ENCODE measurements at places on chromosomes 12 and 14. TPM values are rescaled to one million over a fixed set of nuclear protein-coding genes. Genes with fewer than 3 reads are reported as not detected.

DNA sequence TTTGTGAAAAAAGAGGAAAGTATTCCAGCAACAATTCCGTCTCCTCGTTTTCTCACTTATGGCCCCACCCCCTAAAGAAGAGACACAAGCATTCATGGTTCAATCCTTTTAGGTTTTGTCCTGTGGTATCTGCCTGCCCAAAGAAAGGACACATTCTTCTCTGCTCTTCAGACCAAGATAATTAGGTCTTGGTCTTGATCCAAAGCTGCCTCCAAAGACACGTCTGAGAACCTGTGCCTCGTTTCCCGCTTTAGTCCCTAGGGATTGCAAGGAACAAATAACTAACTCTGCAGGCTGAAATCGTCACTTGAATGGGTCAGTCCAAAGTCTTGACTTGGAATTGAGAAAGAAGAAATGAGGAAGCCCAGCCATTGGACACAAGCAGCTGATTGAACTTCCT, 202.7 kb upstream of the FAR2 start:
- no peak for DNase-seq

DNA sequence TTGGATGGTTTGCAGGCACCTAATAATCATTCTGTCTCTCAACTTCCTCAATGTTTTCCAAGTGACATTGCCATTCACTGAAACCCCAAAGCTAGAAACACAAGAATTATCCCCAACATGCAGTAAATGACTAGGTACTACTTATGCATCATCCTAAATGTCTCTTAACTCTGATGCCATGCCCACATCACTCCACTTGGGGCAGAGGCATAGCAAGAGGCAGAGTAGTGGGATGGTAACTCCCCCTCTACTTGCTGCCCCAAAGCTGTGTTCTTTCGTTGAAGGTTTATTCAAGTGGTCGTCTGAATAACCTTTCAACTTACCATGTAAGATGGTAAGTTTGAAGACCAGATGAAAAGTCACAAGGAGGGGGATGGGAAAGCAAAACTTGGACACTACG, 77.9 kb upstream of the SOX5 start:
- no peak for DNase-seq

DNA sequence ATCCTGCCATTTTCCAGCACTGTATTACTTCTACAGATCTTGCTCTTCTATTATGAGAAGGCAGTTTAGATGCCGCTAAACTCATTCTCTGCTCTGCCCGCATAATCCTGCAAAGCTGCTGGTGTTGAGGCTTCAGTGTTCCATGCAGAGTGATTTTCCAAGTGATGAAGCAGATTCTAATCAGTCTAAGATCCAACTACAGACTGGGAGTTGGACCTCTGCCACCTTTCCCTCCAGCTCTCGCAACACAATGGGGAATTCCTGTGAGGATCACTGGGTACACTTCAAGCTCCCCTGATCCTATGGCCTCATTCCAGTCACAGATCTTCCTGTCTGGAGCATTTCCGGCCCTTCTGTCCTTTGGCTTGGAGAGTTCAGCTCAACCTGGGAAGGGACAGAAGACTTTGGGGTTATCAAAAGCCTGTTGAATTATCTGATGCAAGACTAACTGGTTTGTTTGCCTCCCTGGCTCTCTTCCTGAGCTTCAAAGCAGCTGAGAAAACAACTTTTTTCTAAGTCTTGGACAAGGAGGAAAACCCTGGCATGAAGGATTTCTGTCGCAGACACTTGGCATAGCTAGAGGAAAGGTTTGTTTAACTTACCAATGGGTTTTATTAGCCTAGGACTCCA, 333.9 kb downstream of the ZFP36L1 start:
- no peak for DNase-seq

Gene WDR89
- polyA plus RNA-seq, result 25.7 TPM

GRCh38 chr12:76836633-76837032, 42.2 kb downstream of the CSRP2 start:
- no peak for DNase-seq

Gene KRT77
- polyA plus RNA-seq, result not detected

Gene SIX1
- 11.4 TPM for polyA plus RNA-seq

DNA sequence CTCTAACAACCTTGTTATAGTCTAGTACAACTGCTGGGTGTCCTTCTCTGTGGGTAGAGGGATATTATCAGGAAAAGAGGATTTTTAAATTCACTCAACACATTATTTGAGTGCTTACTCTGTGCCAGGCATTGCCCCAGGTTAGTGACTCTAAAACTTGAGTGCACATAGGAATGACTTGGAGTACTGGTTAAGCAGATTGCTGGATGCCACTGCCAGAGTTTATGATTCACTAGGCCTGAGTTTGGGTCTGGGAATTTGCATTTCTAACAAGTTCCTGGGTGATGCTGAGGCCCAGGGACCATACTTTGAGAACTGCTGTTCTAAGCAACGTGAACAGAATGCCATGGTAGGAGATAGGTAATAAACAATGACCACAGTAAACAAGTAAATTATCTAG, 96.6 kb downstream of the CFAP54 start:
- DNase-seq, result no peak

DNA sequence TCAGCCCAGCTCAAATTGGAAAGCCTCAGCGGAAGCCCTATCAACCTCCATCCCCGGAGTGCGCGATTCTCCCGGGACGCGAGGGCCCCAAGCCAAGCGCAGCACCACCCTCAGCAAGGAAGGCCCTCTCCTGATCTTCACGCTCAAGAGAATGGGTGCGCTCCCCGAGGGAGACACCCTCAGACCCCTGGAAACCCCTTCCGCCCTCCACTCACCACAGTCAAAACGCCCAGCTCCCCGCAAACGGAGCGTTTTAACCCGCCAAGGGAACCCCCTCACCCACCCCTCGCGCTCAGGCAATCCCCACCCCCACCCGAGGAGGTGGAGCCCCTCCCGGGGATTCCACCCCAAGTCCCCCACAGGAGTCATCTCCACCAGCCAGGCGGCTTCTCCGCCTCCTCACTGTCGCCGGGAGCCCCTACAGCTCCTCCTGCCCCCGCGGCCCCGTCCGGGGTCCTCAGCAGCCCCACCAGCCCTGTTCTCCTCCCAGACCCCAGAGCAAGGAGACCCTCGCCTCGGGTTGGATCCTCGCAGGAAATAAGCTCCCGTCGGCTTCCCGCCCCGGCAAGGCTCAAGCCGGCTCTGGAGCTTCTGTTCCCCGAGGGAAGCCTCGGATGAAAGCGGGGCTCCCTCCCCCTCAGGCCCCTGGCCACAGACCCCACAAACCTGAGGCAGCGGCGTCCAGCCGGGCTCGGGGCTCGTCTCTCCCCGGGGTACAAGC, 507 bp downstream of the BAZ2A start:
- DNase-seq, result peak; percentile 25

Gene OR6J1
- 0.12 TPM for polyA plus RNA-seq

DNA sequence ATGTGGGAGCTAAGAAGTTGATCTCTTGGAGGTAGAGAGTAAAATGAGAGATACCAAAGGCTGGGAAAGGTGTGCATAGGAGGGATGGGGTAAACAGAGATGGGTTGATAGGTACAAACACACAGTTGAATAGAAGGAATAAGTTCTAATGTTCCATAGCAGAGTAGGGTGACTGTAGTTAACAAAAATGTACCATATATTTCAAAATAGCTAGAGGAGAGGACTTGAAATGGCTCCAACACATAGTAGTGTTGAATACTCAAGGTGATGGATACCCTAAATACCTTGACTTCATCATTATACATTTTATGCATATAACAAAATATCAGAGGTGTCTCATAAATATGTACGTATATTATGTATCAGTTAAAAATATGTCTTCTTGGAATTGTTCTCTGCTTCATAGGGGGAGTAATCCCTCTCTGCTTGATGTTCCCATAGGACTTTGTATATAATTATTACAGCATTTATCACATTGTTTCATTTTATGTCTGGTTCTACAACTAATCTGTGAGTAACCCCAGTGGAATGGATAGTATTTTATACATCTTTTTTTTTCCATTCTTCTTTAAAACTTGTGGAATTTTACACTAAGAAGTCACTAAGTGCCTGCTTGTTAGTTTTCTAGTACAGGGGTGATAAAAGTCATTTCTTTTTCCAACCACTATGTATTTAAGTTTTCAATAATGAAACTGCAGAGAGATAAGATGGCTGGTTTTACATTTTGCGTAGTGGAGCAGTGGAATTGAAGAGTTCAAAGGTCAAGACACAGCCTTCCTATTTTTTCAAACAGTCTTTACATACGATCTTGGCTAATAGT, 1940.0 kb upstream of the SEL1L start:
- no peak for DNase-seq

DNA sequence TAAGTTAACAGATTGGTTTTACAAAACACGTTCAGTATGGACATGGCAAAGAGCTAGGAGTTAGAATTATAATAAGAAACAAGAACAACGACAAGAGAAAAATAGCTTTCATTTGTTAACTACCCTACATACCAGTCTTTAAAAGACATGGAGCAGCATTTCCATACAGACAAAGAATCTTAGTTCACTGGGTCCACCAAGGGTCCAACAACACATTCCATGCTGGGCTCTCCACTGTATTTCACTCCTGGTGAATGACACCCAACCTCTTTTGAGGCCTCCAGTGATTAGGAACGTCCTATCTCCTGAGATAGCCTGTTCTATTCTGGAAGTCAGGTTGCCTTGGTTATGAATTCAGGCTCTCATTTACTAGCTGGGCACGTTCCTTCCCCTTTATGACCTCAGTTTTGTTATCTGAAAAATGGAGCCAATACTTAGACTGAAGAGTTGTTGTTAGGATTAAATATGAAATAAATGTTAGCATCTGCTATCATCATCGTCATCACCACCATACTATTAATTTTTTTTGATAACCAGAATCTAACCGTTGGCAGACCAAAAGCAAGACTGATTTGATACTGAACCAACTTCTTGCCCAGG, 37.7 kb downstream of the C12orf75 start:
- DNase-seq, result no peak

DNA sequence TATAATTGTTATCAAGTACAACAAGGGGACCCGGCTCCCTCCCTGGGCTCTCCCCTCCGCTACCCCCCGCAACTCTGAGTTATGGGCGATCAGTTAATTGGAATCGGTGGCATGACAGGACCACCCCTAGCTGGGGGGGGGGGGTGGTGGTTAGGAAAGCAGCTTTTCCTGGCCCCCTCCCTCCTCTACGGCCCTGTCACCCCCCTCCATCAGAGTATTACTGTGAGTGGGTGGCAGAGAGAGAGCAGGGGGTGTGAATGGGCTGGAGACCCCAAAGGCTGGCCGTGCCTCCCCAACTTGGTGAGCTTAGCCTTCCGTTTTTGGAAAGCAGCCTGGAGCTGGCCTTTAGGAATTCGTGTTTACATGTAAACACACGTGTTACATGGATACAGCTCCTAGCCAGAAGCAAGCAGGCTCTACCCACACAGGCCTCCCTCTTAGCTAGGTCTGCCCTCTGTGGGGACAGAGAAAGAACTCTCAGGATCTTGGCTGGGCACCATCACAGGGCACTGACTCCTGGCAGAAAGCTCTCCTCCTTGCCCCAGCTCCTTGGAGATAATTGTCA, 1.1 kb upstream of the HOXC4 start:
- DNase-seq, result no peak

Gene WNT1
- polyA plus RNA-seq, result not detected

- DNase-seq, result no peak
Observed at GRCh38 chr14:101175731-101176534, 272.4 kb upstream of the RTL1 start.

DNA sequence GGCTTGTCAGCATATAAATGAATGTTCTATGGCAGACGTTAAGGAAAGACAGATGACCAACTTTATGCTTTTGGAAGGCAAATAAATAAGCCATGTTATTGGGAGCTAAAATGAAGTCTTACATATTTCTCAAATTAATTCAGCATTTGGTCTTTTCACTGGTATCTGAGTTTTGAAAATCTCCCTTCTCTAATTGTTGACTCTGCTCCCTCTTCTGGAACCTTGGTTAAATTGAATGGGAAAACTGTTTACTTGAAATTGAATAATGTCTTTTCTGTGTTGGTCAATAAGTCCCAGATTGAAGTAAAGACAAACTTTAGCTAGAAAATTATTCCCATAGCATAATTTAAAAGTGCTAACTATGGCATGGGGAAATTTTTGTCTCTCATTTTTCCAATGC, 38.7 kb downstream of the LGR5 start:
- no peak for DNase-seq

DNA sequence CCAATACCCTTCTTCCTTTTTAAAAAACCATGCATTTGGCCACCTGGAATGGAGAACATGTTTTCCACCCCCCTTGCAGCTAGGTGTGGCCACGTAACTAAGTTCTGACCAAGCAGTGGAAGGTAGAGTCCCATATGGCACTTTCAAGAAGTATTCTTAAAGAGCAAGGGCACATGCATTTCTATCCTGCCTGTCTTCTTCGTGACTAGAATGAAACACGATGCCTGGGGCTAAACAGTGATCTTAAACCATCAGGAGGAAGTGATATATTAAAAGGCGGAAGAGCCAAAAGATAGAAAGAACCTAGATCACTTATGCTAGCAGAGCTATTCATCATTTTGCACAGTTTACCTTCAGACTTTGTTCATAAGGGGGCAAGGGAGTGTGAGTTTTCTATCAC, 16.0 kb upstream of the DDX11 start:
- DNase-seq, result no peak

DNA sequence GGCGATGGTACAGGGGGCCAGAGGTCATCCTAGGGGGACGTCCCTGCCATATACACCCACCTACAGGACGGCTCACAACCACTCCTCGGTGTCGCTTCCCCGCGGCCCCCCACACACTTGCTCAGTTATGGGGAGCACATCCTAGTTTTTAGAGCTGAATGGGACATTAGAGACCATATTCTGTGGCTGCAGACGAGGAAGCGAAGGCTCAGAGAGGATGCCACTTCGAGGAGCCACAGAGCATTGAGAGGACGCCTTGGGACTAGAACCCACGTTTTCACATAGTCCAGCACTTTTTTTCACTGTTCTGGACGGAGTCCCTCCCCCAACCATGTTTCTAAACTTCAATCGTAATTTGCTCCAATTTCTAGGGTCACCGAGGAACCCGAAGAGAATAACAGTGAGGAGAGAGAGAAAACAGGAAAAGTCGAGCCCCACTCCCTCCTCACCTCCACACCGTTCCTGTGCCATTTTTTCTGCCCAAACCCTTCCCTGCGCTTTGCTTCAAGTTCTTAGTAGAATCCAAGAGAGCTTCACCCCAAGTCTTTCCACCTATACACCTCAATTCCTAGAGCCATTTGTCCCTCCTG, 641 bp upstream of the ASCL1 start:
- DNase-seq, result no peak

Gene SDS
- polyA plus RNA-seq, result 0.32 TPM

Gene RFX4
- not detected for polyA plus RNA-seq

- no peak for DNase-seq
Observed at GRCh38 chr12:103144278-103144677, 186.8 kb downstream of the ASCL1 start.

DNA sequence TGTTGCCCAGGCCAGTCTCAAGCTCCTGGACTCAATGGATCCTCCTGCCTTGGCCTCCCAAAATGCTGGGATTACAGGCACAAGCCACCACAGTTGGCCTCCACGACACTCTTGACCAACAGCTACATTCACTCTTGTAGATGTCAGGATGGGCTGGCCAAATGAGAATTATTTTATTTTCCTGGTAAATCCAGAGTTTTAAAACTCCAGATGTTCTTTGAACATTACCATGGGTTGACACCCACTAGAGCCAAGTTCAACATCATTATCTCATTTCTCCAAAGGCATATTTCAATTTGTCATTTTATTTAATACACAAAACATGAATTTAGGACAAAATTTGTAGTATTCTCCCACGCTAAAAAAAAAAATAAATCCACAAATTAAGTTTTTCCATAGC, 56.5 kb upstream of the FOXN3 start:
- no peak for DNase-seq

All from right renal pelvis (tissue), 4 donors.